ENCODE measurements at places on chromosomes 12 and 14. TPM values are rescaled to one million over a fixed set of nuclear protein-coding genes. Genes with fewer than 3 reads are reported as not detected.

- DNase-seq: no peak
These were observed 451.3 kb downstream of the SNAPC1 start for GRCh38 chr14:62213516-62213915.

GRCh38 chr14:100330388-100330931 is 7.3 kb downstream of the SLC25A47 start:
- DNase-seq: no peak

- DNase-seq: no peak
These were observed 111.8 kb upstream of the MED13L start for GRCh38 chr12:116389326-116389725.

DNA sequence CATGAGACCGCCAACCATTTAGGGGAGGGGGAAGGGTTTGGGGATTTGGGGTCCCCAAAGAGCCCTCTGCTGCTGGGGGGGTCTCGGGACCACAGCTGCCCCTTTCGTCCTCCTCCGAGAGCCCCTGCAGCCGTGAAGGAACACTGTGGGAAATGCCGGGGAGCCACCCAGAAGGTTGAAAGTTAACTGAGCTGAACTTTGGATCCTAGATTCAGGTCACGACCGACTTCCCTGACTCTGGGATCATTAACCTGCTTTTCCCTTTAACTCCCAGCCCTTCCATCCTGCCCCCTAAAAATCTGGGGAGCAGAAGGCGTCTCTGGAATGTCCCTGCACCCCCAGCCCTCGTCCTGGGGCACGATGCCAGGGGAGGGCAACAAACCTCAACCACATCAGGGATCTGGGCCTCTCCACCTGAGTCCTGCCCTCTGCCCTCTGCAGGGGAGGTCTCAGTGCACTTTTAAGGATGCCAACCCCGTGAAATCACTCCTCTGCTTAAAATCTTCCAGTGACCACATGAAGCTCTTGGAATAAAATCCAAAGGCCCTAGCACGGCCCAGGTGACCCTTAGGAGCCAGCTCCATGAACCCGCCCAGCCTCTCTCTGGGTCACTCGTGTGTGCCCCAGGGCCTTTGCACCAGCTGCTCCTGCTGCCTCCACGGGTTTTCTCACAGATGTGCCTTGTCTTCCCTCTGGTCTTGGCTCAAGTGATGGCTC is 95.0 kb downstream of the RFLNA start:
- no peak for DNase-seq

DNA sequence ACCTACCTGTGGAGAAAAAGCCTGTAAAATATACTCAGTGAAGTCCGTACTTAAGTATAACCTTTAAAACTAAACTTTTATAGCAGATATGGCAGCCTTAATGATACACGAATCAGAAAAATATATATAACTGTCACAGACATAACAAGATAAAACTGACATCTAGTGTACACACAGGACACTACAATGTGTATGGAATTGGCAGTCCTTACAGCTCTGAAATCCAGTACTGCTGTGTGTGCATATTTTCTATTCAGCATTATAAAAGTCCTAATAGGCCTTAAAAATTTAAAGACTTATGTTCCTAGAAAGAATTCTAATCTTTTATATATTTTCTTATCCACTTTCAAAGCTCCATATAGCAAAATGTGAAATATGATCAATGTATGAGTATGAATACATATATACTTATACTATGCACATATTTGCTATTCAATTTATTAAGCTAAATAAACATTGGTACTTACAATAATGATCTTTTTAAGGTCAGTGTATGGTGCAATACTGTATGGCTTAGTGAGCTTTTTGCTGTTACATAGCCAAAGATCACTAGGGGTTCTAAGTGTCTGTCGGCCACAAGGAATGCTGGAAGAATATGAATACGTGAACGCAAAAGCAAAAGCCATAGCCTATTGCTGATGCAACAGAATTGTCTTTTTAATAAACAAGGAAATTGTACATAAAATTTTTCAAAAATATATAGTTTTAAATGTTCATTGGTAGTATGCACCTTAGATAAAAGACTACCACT is 69.2 kb downstream of the C2CD5 start:
- DNase-seq: no peak

DNA sequence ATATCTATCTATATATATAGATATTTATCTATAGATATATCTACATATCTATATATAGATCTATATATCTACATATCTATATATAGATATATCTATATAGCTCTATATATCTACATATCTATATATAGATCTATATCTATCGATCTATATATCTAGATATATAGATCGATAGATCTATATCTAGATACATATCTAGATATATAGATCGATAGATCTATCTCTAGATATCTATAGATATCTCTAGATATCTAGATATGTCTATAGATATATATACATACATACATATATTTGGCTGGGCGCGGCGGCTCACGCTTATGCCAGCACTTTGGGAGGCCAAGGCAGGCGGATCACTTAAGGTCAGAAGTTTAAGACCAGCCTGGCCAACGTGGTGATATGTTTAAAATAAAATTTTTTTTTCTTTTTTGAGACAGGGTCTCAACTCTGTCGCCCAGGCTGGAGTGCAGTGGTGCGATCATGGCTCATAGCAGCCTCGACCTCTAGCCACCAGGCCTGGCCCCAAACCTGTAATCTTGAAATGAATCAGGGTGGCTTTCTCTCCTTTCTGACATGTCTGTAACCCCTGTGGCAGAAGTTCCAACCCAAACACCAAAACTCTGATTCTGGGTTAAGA is 18.1 kb downstream of the ARPC3 start:
- DNase-seq: no peak

- DNase-seq: no peak
These were observed at the start of gene CABP1 for GRCh38 chr12:120639771-120640721. CABP1 (plus strand) TSS chr12:120640626; CDS start chr12:120640686, 60 bp downstream.

DNA sequence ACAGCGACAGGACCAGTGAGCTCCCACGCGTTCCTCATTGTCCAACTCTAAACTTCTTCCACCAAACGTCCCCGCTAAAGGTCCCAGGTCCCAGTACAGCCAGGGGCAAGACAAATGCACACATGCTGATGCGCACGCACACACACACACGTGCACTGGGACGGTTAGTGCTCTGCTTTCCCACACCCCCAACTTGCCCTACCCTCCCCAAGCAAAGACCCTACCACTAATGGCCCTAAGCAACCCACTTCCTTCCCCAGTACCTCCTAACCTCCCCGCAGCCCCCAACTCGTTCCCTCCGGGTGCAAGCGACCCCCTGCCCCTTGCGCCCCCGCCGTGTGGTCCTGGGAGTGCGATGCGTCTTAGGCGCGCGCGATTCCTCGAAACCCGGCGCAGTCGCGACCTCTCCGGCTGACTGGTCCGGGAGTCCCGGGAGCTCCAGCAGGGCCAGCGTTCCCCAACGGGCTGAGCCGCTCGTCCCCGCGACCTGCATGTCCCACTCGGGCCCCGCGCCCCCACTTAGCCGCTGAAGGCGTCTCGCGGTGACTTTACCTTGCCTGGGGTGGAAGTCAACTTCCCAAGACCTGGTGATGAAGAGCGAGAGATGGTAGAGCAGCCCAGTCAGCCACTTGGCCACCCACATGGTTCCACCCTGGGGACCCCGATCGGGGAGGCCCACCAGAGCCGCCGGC is 578 bp downstream of the ADAMTS20 start:
- DNase-seq: no peak

COX8C gene
- total RNA-seq: not detected
